Naive thymus-derived CD4-positive, alpha-beta T cell (primary cell): ENCODE measurements at places on chromosomes 1 and 21. TPM values are rescaled to one million over a fixed set of nuclear protein-coding genes. Genes with fewer than 3 reads are reported as not detected.

Gene RNPEP
- 43.4 TPM for total RNA-seq

Gene TMEM125
- total RNA-seq, result not detected

Gene S100A1
- total RNA-seq, result not detected in 2 replicates

Gene TNFRSF14
- 248 and 253 TPM in 2 replicates for total RNA-seq

Gene AADACL3
- not detected in 2 replicates for total RNA-seq

Gene SLAMF9
- total RNA-seq, result not detected

Gene FMO2
- not detected for total RNA-seq

Gene KIAA1614
- 0.24 TPM for total RNA-seq

Gene GJA4
- total RNA-seq, result 0.20 TPM in 1 of 2 replicates, not detected in the other

Gene NES
- not detected for total RNA-seq

Gene CA14
- not detected for total RNA-seq

Gene IL19
- not detected for total RNA-seq

Gene SH2D1B
- not detected in 2 replicates for total RNA-seq

Gene CXADR
- 1.8 TPM for total RNA-seq

Gene OVAAL
- not detected for total RNA-seq

Gene CBS
- 0.88 TPM for total RNA-seq
